ENCODE measurements at places on chromosomes 6 and 20.

DNA sequence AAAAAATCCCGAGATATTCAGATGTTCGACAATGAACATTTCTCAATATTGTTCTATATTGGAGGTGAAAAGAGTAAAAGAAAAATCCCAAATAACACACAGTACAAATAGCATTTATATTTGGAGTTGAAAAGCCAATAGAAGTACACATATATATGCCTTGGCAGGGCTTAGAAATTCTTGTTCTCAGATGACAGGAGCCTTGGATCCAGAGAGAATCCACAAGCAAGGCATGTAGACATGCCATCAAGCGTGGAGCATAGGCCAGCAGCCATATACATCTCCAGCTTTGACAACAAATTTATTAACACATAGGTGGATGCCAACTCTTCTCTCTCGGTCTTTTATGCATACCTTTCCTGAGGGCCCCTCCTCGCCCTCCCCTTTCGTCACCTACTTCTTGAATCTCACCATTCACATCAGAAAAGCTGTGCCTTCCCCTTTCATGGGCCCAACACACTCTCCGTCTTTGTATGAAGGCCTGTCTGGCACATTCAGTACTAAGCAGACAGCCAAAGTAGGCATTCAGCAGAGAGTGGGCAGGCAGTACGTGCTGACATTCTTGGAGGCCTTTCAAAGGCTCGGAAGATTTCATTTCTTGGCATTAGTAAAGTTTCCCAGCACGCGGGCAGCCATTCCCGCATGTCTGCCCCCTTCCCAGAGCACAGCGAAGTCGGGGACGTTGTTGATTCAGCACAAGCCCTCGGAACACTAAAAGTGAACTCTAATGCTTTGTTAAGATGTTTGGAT, 18.2 kb downstream of the NEDD9 start:
- DNase-seq = no peak

- no peak for DNase-seq
These were observed 262.3 kb upstream of the SOX4 start for GRCh38 chr6:21331235-21331634.

DNA sequence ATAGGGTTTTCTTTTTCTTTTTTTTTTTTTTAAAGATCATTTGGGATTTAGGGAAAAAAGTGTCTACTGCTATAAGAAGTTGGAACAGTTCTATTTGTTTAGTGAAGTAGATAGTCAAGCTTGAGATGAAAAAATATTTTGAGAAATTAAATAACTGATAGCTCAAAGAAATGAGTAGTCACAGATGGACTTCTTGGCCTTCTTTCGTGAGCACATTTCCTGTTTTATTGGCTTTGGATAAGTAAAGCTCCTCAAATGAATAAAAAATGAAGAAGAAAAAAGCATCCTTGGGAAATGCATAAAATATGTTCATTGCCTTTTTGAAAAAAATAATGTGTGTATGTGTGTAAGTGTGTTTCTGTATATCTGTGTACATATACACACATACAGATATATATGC, 515.9 kb downstream of the GRIK2 start:
- no peak for DNase-seq

- DNase-seq = no peak
These were observed 75.6 kb downstream of the INSM1 start for GRCh38 chr20:20443504-20443903.

DNA sequence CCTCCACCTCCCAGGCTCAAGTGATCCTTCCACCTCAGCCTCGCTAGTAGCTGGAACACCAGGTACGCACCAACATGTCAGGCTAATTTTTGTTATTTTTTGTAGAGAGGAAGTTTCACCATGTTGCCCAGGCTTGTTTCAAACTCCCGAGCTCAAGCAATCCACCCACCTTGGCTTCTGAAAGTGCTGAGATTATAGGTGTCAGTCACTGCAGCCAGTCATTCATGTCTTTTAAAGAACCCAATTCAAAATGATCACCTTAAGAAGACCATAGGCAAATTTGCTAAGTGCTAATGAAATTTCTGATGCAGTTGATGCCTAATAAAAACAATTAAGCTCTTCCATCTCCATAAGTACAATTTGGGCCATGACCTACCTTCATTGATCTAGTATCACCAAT, 2.6 kb upstream of the VNN2 start:
- DNase-seq = no peak

DNA sequence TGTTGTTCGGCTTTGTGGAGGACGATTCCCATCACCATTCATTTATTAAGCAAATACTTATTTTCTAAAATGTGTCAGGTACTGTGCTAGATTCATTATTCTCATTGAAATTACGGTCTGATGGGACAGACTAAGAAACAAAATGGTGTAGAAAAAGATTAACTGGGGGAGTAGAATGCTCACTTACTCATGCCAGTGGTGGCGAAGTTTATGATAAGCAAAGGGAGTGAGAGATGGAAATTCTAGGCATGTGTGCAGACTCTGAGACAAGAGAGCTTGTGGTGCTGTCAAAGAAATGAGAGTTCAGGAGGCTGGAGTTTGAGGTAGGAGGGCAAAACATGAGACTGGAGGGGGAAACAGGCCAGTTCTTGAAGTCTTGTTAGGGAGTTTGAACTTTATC, 896 bp downstream of the RPP21 start:
- DNase-seq = no peak

DNA sequence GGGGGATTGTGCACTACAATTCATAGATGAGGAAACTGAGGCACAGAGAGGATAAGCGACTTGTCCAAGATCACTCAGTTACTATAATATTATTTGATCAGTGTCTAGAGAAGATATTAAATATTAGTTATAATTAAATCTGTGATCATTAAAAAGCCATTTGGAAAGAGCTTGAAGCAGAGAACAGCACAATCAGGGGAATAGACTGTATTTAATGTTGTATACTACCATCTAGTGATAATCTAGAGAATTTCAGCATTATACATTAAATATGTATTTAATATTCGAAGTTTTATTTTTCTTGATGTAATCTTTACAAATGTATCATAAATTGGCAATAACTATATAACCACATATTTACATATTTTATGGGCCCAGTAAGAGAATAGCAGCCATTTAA, 20.1 kb upstream of the MTCL3 start:
- DNase-seq = no peak

DNA sequence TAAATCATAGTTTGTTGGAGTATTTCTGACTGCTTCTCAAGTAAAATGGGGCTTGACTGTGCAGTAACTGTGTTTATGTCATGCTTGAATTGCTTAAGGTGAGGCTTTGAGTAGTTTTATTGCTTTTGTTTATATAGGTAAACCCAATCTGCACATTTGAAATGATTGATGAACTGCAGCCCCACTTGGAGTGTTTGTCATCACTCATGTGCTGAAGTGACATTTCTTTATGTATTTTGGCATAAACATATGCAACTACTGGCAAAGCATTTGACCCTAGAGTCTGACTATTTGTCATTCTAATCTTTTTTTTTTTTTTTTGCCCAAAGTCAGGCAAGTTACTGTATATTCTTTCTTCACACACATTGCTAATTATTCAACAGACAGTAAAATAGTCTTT, 491.4 kb upstream of the POU3F2 start:
- no peak for DNase-seq

GRCh38 chr6:109253366-109253765, 128.9 kb downstream of the CD164 start:
- DNase-seq = no peak

DNA sequence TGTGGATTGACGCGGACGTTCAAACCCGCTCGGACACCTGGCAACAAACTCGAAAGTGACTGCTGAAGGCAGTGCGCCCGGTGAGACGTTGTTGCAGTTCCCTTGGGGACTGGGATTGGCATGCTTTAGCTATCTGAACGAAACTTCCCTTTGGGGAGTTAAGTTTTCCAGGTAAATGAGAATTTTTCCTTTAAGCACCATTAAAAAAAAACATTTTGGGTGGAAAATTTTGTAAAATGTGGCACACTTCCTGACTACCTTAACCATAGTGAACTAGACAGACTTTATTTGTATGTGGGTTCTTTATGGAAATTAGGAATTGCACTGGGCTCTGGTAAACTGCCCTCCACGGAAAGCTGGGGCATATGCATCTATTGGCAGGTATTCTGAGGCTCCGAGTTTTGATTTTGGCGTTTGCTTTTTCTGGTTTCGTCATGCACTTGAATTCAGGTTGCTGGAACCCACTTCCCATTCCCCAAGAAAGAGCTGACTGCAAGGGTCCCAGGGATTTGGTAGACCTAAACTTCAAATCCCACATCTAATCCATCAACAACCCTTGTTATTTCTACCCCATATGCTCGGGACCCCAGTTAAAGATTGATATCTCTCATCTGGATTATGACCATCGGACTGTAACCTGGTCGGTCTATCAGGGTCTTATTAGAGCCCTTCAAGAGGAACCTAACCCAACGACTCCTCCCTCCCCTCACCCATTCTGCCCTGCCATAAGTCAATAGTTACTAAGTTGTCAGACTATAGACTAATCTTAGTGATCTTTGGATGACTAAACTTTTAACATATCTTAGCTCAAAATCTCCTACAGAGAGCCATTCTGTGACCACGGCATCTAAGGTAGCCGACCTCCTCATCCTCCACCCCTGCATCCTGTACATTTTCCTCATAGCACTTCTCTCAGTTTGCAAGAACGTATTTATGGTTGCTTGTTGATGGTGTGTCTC, 800 bp upstream of the DYNLT1 start:
- no peak for DNase-seq

DNA sequence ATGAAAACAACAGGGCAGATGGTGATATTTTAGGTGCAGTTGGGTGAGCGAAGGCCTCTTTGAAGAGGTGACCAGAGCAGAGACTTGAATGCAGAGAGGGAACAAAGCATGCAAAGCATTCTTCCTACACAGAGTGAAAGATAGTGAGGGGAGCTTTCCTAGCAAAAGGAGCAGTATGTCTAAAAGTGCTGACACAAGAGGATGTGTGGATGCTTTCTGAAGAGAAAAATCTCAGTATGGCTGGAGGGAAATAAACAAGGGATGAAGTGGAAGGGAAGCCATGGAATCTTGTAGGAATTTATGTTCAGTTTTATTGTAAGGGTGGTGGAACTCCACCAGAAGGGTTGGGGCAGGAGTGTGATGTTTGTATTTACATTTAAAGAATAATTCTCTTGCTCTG, 128.6 kb downstream of the F13A1 start:
- no peak for DNase-seq

DNA sequence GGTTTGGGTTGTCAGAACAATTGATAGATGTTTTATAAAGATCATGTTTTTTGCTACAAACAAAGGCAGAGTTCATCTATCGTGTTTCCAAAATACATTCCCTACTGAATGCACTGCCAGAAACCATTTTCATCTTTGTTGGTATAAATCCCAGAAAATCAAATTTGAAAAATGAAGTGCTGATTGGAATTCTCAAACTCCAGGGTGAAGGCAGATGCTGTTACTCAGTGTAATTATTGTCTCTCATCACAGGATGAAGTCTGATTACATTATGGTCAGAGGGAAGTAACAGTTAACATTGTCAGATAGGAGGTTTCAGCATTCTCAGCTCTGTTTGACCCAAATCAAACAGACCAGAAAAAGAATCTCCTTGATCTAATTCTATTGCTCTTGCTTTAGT, 198.4 kb upstream of the KCNK16 start:
- DNase-seq = no peak

- no peak for DNase-seq
These were observed 3.7 kb downstream of the PYGB start for GRCh38 chr20:25251558-25251957.

GRCh38 chr6:11218538-11219399, 13.7 kb downstream of the NEDD9 start:
- DNase-seq = no peak

DNA sequence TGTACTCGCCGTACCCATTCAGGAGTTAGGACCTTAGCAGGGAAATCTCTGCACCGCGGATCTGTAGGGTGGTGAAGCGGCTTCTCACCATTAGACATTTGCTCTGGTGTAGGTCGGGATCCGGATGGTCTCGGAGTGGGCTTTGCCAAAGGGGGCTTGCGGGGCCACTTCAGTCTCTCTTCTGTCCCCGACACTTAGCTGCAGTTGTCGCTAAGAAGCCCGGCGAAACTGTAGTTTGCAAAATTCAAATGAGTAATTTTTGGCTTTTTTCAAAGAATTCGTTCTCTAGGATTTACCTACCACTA, 433 bp downstream of the QRSL1 start:
- no peak for DNase-seq

GRCh38 chr6:161111261-161111660, 119.7 kb downstream of the MAP3K4 start:
- no peak for DNase-seq

DNA sequence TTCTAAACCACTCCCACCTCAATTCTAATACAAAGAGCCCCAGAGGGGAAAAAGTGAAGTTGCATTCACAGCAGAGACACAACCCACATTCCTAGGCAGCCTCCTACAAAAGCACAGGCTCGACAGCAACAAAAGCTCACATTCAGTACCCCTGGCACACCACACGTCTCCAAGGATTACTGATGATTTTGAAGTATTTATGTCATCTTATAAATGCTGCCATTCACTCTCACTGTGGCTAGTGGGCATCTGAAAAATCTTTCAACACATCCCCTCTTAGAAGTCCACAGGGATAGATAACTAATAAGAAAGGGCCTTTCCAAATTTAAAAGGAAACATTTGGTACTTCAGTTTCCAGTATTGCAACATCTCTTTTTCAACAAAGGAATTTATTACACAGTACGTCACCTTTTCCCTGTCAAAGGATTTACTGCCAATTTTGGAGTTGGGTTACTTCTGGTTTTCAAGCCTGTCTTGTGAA, 146.7 kb downstream of the TASP1 start:
- DNase-seq = no peak

GRCh38 chr6:165823609-165824326, 160.7 kb upstream of the PDE10A start:
- no peak for DNase-seq

DNA sequence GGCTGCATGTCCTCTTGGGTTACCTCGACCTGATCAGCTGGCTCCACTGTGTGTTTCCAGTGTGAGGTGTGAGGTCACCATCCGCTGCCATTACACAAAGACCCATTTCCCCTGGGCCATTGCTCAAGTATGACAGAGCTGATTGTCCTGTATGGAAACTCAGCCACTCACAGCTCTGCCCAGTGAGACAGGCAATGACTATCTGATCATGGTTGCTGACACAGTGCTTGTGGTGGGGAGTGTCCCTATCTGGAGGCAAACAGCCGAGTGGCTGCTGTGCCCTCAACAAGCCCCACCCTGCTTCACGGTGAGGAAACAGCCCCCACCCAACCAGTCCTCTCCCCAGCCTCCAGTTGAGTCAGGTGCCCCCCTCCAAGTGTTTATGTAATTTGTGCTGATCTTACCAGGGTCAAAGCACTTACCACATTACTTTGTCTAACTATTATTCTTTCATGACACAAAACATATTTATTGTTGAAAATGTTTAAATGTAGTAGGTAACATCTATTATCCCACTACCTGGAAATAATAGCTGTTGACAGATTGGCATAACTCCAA, 11.7 kb upstream of the MAPK13 start:
- peak; percentile 55 for DNase-seq

Measured in T-helper 9 cell (primary cell).